Stimulated activated CD4-positive, alpha-beta T cell treated with anti-CD3 and anti-CD28 coated beads, Interleukin-15, amount 100 ng/mL, for 48 hours (primary cell): ENCODE measurements at places on chromosomes 7 and 10.
A peak's percentile ranks its signal among the peaks of the same experiment; 100 is the strongest.

DNA sequence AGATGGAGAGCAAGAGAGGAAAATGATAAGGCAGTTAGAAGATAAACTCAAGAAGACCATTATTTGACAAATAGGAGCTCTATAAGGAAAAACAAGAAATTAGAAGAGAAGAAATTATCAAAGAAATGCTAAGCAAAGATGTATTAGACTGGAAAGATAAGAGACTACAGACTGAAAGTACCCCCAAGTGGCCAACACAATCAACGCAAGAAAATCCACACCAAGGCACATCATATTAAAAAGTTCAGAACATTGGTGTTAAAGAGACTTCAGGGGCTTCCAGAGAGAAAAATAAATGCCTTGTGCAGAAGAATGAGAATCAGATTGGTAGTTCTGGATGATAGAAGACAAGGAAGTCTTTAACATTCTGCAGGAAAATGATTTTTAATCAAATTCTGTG lies 46.0 kb downstream of the SH2D4B start:
- DNase-seq, result no peak

DNA sequence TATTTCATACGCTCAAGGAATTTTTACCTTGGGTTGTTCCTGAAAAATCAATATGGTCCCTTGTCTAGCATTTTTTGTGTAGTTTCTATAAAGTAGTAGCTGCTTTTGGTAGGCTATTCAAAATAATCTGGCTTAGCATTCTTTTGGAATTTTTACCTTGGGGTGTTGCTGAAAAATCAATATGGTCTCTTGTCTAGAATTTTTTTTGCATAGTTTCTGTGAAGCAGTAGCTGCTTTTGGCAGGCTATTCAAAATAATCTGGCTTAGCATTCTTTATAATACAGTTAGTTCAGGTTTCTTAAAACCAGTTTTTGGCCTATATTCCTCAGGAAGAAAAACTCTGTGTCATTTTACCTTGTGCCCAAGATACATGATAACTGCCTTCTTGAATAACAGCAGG lies 301.9 kb downstream of the SUGCT start:
- no peak for DNase-seq

- DNase-seq, result peak; percentile 55
Measured at GRCh38 chr7:5296611-5297226, 14.0 kb downstream of the SLC29A4 start.

DNA sequence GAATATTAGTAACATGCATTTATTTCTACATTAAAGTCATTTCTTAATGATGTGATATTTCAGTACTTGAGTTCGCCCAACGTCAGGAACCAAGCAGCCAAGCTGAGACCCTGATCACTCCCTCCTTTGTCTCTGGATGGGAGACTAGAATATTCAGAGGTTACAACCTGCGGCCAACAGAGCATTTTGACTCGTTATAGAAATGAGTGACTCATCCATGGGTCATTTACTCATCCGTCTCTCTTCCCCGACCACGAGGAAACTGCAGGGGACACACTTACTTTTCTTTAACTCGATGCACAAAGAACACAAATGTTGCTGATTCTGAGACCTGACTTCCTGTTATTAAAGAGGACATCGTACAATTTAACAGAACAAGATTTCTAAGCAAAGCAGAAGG lies 343.3 kb downstream of the FRMD4A start:
- no peak for DNase-seq

- DNase-seq, result no peak
Measured at GRCh38 chr7:22931011-22931410, 82.9 kb downstream of the HYCC1 start.

GRCh38 chr10:42962110-42962901 lies 114.6 kb upstream of the RET start:
- DNase-seq, result no peak

- no peak for DNase-seq
Measured at GRCh38 chr7:124460056-124460450, 305.5 kb downstream of the GPR37 start.

- no peak for DNase-seq
Measured at GRCh38 chr10:14584661-14585060, 190.0 kb downstream of the FAM107B start.

DNA sequence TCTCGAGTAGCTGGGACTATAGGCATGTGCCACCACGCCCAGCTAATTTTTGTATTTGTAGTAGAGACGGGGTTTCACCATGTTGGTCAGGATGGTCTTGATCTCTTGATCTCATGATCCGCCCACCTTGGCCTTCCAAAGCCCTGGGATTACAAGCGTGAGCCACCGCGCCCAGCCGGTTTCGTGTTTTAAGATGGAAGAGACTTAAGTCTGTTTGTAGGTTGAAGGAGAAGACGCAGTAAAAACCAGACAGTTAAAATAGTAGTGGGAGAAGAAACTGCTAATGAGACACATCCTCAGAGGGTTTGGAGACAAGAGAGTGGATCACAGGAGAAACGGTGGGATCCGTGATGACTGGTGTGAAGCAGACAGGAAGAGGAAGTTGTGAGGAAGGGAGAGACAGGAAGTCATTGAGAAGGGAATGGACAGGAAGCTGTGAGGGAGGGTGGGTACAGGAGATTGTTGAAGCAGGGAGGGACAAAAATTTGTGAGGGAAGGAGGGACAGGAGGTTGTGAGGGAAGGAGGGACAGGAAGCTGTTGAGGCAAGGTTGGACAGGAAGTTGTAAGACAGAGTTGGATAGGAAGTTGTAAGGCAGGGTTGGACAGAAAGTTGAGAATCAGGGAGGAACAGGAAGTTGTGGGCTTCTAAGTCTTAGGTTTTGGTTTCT lies 115.5 kb downstream of the WDFY4 start:
- DNase-seq, result no peak

GRCh38 chr7:128247640-128248194 lies 6.6 kb downstream of the LEP start:
- no peak for DNase-seq

DNA sequence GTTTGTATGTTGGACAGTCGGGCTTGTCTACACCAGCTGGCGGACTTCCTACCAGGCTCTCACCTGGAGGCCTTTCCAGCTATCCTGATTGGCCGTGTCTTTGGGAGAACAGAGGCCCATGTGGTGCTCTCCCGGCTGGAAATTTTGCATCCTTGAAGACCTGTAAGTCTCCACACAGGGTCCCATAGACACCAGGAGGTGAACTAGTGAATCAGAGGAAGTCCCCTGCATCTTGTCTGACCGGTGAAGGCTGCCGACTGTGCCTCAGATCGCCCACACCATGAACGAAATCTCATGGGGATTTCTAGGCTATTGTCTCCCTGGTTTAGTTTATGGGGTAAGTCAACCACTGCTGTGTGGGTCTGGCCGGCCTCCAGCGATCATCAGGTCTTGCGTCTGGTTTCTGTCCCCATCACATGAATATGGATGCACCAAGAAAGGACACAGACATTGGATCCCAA lies 108.4 kb upstream of the LYZL2 start:
- no peak for DNase-seq

- no peak for DNase-seq
Measured at GRCh38 chr7:139899328-139899955, 70.4 kb downstream of the TBXAS1 start.

DNA sequence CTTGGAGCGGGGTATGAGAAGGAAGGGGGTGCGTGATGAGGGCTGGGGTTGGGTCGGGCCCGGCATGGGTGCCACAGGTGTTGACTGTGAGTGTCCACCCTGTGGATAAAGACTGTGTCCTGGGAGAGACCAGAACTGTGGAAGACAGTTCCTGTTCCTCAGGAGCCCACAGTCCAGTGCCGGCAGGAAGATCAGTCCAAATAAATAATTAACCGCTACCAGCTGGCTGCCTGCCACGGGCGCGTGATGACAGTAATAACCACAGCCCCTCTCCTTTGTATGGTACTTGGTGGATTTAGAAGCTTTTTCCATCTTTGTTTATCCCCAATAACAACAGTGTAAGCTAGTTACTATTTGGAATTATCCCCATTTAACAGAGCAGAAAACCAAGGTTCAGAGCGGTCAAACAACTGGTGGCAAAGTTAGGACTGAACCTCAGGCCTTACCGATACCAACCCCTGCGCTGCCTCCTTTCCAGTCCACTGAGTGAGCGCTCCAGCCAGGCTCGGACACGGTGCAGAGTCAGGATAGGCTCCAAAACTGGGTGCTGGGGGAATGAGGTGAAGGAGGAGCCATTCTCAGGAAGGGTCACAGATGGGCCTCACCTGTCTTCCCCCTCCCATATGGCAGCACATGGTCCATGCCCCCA lies 5.1 kb downstream of the ZMIZ1 start:
- no peak for DNase-seq

DNA sequence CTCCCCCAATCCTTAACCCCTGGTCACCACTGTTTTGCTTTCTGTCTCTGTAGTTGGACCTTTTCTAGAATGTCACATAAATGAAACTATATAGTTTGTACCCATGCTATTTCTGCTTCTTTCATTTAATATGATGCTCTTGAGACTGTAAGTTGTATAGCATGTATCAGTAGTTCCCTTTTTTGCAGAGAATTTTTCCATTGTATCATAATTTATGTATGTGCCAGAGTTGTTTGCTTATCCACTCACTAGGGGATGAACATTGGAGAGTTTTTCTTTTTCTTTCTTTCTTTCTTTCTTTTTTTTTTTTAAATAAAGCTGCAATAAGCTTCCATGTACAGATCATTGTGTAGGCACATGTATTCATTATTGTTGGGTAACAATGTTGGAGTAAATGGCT lies 544.8 kb downstream of the CNTNAP2 start:
- DNase-seq, result no peak
